ENCODE measurements at places on chromosomes 4 and X. TPM values are rescaled to one million over a fixed set of nuclear protein-coding genes. Genes with fewer than 3 reads are reported as not detected.

The REPS2 gene
- total RNA-seq: 0.72 TPM

GRCh38 chrX:96379951-96380350 lies 304.7 kb upstream of the DIAPH2 start:
- no peak for DNase-seq

- no peak for DNase-seq
Observed at GRCh38 chrX:68503836-68504636, 5.2 kb downstream of the YIPF6 start.

The F11 gene
- not detected for total RNA-seq

The FRAS1 gene
- total RNA-seq: 9.1 TPM

GRCh38 chr4:2961811-2962441 lies 1.3 kb downstream of the NOP14 start:
- no peak for DNase-seq

GRCh38 chrX:123422875-123423274 lies 238.8 kb downstream of the GRIA3 start:
- no peak for DNase-seq

The INPP4B gene
- total RNA-seq: 14.2 TPM

The SLC10A4 gene
- total RNA-seq: not detected

GRCh38 chrX:21056622-21057021 lies 317.6 kb upstream of the CNKSR2 start:
- DNase-seq: no peak

GRCh38 chrX:9676306-9676705 lies 89.3 kb downstream of the GPR143 start:
- DNase-seq: no peak

DNA sequence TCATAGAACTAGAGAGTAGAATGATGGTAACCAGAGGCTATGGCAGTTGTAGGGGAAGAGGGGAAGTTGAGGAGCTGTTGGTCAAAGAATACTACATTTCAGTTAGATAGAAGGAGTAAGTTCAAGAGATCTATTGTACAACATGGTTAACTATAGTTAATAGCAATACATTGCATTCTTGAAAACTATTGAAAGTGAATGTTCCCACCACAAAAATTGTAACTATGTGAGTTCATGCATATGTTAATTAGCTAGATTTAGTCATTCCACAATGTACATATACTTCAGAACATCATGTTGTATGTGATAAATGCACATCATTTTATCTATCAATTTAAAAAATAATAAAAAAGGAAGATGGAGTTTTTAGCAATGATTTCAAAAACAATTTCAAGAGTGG lies 125.3 kb upstream of the IL15 start:
- DNase-seq: no peak

- no peak for DNase-seq
Observed at GRCh38 chr4:98448908-98449307, 187.7 kb downstream of the RAP1GDS1 start.

The HELT gene
- total RNA-seq: not detected

The GPR50 gene
- total RNA-seq: not detected

- DNase-seq: no peak
Observed at GRCh38 chrX:16039363-16039762, 84.0 kb upstream of the GRPR start.

GRCh38 chr4:184755278-184755677 lies 21.4 kb upstream of the CENPU start:
- DNase-seq: no peak

DNA sequence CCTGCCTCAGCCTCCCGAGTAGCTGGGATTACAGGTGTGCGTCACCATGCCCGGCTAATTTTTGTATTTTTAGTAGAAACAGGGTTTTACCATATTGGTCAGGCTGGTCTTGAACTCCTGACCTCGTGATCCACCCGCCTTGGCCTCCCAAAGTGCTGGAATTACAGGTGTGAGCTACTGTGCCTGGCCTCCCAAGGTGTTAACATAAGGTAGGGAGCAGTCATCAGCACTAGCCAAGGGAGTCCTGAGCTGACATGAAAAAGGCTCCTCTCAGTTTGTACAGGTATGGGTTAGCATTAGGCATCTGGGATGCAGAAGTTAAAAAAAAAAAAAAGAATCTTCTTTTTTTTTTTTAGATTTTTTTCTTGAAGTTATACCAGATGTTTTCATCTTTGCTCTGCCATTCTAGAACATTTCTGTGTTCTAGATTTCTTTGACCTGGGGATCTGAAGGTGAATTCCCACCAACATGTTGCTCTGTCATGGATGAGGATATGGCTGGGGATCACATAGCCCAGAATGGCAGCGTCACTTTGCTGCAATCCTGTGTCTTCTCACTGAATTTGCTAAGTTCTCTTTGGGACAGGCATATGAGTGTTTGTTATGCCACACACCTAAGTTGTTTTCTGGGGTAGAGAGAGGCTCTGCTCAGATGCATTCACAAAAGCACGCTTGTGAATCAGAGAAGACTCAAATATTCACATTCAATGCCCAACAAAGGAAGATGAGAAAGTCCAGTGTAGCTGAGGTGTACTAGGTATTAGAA lies 24.4 kb upstream of the PLA2G12A start:
- no peak for DNase-seq

The ETDB gene
- total RNA-seq: not detected

The WDR44 gene
- 8.1 TPM for total RNA-seq

- no peak for DNase-seq
Observed at GRCh38 chrX:155747520-155747919, 133.6 kb upstream of the VAMP7 start.

GRCh38 chr4:122990891-122991290 lies 68.5 kb upstream of the NUDT6 start:
- DNase-seq: no peak

The ADH7 gene
- total RNA-seq: not detected

The SASH3 gene
- total RNA-seq: not detected

The ASB12 gene
- total RNA-seq: not detected

- DNase-seq: no peak
Observed at GRCh38 chr4:153257991-153258390, 53.7 kb downstream of the TRIM2 start.

The TMPRSS11E gene
- total RNA-seq: 1.1 TPM

The USP17L19 gene
- not detected for total RNA-seq

The UPF3B gene
- total RNA-seq: 4.8 TPM

DNA sequence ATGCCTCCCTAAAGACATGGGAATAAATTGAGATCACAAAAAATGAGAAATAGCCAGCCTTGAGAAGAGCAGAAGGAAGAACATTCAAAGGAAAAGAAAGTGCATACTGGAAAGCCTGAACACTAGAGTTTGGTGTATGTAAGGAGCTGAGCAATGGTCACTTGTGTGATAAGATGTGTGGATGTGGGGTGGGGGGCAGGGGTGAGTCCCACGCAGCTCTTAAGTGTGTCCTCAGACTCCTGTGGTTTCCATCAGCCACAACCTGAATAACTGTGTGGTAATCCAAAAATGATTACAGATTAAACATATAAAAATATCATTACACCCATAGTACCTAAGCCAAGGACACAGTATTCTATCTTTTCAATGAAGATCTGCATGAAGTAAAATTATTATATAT lies 59.9 kb downstream of the ELOVL6 start:
- no peak for DNase-seq

- no peak for DNase-seq
Observed at GRCh38 chr4:27917381-27917780, 1056.7 kb downstream of the STIM2 start.

The CLCN5 gene
- total RNA-seq: 3.3 TPM

DNA sequence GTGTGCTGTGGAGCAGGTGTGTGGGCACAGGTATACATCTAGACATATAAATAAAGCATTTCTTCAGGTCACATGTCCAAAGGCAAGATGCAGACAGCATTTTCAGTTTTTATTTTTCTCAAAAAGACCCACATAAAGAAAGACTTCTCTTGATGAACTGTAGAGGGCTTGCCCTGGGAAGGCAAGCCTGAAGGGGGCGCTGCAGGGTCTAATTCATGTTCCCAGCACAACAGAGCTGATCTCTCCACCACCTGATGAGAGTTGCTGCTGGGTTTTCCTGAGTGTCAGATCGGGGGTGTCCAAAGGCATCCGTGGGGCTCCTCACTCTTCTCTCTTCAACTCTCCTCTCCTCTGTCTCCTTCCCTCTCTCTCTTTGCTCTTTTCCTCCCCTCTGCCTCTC lies 26.6 kb downstream of the ADRA2C start:
- no peak for DNase-seq

GRCh38 chr4:13963601-13964000 lies 336.1 kb upstream of the BOD1L1 start:
- no peak for DNase-seq

The RAB40A gene
- total RNA-seq: 0.07 TPM

The PI4K2B gene
- total RNA-seq: 24.4 TPM

DNA sequence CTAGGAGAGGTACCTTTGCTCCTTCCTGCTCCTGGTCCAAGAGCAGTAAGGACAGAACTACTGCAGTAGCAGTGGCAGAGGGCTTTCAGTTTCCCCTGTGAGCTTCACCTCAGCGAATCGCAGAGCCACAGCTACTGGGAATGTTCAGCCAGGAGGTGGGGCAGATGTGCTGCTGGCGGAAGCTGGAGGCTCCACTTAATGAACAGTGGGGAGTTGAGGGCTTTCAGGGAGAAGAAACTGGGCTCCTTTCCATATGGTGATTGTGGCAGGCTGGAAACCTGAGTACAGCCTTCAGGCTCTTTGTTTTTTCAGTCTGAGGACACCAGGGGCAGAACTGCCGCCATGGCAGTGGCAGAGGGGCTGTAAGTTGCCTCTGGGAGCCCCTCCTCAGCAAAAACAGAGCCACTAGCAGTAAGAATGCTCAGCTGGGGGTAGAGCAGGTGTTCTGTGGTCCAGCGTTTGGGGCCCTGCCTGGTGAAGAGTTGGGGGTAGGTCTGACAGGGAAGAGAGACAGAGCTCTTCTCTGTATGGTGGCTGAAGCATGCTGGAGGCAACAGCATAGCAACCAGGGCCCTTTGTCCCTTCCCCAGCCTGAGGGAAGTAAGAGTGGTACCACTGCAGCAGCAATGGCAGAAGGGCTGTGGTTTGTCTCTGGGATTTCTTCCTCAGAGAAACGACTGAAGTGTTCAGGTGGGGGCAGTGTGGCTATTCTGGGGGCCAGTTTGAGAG lies 106.0 kb upstream of the GRXCR1 start:
- no peak for DNase-seq

The ESX1 gene
- total RNA-seq: not detected

DNA sequence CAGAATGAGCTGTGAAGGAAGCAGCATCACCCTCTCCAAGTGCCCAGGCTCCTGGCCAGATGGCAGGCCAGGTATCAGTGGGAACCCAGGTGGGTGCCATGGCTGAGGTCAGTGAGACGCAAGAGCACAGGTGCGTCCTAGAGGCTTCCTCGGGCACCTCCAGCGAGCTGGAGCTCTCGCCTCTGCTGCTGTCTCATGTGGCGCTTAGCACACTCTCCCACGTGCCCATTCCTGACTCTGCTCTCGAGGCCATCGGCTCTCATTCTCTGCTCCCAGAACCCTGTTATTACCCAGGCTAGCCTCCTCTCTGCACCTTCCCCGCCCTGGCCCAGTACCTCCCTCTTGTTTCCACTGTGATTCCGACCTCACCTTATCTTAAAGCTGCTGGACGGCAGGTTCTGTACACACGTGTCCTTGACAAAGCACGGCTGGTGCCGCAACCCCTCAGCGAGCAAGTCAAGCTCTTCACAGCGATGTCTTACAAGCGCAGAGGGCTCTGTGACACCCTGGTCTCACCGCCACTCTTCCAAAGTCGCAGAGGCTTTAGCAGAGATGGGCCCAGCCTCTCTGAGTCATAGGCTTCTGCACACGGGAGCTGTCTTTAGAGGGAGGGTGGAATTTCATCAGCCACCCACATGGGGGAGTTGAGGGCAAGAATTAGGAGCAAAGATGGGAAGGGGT lies 15.4 kb upstream of the MSANTD1 start:
- no peak for DNase-seq

DNA sequence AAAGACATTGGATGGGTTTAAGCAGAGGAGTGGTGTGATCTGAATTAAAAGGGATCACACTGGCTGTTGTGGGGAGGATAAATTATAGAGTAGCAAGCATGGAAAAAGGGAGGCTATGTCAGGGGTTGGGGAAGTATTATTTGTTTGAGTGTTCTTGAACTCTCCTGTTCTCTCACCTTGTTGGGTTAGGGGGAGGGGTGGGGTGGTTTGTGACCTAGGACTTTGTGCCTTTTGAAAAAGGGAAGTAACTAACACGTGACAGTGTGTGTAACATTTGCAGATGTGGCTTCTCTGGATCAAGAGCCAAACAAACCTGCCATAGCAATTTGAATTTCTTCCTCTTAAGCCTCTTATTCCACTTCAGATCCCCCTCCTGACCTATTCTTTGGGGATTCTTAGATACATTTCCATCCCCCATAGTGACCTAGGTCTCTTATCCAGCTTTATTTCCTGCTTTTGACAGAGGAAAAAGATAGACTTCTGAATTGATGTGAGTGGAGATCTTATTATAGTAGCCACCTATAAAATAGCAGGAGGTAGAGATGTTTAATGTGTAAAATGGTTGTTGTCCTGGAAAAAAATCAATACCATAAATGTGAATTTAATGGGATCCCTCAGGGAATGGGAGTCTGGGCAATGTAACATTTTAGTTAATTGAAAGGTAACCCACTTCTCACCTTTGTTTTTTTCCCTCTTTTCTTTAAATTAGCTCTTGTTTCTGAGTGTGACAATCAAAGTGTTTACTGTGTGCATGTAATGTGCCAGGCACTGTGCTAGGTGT lies 120.4 kb downstream of the CT47B1 start:
- no peak for DNase-seq

GRCh38 chr4:1323635-1324442 lies 23.2 kb upstream of the UVSSA start:
- DNase-seq: peak; percentile 73

- DNase-seq: no peak
Observed at GRCh38 chr4:148053298-148054003, 321.6 kb downstream of the ARHGAP10 start.

- DNase-seq: peak; percentile 96
Observed at GRCh38 chr4:141645611-141646340, 9.4 kb downstream of the IL15 start.

GRCh38 chrX:149471397-149471796 lies 33.7 kb downstream of the IDS start:
- DNase-seq: no peak

The SYP gene
- 0.29 TPM for total RNA-seq

DNA sequence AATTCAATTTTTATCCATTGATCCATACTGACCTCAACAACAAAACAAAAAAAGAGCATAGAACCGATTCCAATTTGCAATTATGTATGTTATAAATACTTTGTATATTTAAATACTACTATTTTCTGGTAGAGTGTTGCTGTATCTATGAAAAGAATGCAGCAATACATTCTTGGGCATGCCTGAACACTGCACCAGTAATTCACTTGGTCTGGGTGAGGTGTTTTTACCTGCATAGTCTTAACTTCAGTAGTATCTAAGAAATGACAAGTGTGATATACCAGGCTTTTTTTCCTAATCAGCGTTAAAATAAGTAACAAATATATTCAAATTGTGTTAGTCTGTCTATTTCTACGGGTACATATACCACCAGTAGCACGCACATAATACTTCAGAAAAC lies 120.2 kb downstream of the KLHL13 start:
- DNase-seq: no peak

GRCh38 chr4:89284828-89285227 lies 22.8 kb downstream of the GPRIN3 start:
- no peak for DNase-seq

- DNase-seq: no peak
Observed at GRCh38 chr4:15783676-15784075, 5.5 kb downstream of the CD38 start.

- DNase-seq: peak; percentile 68
Observed at GRCh38 chrX:154735695-154736393, 15.0 kb downstream of the GAB3 start.

Measured in epithelial cell of proximal tubule (primary cell).